T47D (cell line): ENCODE measurements at places on chromosomes 5 and 9.

- DNase-seq = no peak
Measured at GRCh38 chr9:115445655-115446054, 327.7 kb upstream of the TNC start.

DNA sequence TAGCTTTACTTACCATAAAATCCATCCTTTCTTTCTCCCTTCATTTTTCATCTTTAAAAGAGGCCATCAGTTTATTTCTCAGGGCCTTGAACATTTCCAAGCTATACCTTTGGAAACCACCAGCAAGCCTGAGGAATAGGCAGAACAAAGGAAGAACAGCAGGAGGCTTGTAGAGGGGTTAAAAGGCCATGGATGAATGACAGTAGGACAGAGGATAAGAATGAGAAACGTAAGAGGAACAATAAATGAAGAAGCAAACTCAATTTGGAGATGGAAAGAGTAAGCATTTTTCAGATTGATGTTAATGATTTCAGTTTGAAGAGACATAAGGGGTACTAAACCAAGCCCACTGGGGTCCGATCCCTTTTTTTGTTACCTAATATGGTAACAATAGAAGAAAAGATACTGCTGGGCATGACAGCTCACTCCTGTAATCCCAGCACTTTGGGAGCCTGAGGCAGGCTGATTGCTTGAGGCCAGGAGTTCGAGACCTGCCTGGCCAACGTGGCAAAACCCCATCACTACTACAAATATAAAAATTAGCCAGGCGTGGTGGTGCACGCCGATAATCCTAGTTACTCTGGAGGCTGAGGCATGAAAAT, 106.6 kb upstream of the NMUR2 start:
- no peak for DNase-seq

DNA sequence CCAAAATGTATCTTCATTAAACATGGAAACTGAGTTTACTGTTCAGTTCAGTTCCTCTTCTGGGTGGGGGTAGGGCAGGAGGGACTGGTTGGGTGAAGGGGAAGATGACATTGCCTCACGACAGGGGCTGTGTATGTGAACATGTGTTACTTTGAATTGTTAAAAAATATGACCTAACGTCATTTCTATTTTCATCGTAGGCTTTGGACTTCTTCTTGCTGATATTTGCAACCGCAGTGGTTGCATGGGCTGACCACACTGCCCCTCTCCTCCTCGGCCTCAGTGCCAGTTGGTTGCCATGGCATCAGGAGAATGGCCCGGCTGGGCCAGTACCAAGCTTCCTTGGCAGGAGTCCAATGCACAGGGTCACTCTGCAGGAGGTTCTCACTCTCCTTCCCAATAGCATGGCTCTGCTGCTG, 41.5 kb downstream of the HACD4 start:
- DNase-seq = no peak

- no peak for DNase-seq
Measured at GRCh38 chr5:126971455-126972031, 58.8 kb downstream of the MARCHF3 start.
